ENCODE measurements at places on chromosomes 7 and 10. TPM values are rescaled to one million over a fixed set of nuclear protein-coding genes. Genes with fewer than 3 reads are reported as not detected.

The CPA5 gene
- total RNA-seq, result 0.51 TPM

The NOS3 gene
- total RNA-seq, result not detected

The EN2 gene
- 3.4 TPM for total RNA-seq

The MARCHF5 gene
- total RNA-seq, result 48.9 TPM

The RASA4 gene
- total RNA-seq, result 26.1 TPM

The CHCHD2 gene
- total RNA-seq, result 237 TPM

The GDF2 gene
- total RNA-seq, result not detected

The COL26A1 gene
- total RNA-seq, result 128 TPM

The ADRA2A gene
- total RNA-seq, result not detected

The CNTNAP2 gene
- total RNA-seq, result 1.4 TPM

The MUC12 gene
- total RNA-seq, result not detected

The CFAP46 gene
- 0.56 TPM for total RNA-seq

- DNase-seq, result no peak
- peak overlapping the region; percentile 69 for H3K27ac ChIP-seq
- no peak overlapping the region for H3K4me3 ChIP-seq
- H3K4me1 ChIP-seq, result peaks cover 69% of the 10 kb centered on the region
These were observed 23.7 kb downstream of the XPNPEP1 start for GRCh38 chr10:109899356-109900331.

DNA sequence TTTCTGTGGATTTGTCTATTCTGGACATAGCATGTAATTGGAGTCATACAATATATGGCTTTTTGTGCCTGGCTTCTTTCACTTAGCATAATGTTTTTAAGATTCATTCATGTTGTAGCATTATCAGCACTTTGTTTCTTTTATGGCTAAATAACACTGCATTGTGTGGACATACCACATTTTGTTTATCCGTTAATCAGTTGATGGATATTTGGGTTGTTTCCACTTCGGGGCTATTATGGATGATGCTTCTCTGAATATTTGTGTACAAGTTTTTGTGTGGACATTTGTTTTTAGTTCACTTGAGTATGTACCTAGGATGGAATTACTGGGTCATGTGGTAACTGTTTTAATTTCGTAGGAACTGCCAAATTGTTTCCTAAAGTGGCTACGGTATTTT is 6.4 kb downstream of the LCOR start:
- H3K4me1 ChIP-seq, result peaks cover 69% of the 10 kb centered on the region
- H3K27me3 ChIP-seq, result no peaks in the 10 kb centered on the region
- no peaks in the 10 kb centered on the region for H3K36me3 ChIP-seq
- H3K4me3 ChIP-seq, result no peak overlapping the region
- no peak overlapping the region for H3K27ac ChIP-seq
- no peak for DNase-seq

DNA sequence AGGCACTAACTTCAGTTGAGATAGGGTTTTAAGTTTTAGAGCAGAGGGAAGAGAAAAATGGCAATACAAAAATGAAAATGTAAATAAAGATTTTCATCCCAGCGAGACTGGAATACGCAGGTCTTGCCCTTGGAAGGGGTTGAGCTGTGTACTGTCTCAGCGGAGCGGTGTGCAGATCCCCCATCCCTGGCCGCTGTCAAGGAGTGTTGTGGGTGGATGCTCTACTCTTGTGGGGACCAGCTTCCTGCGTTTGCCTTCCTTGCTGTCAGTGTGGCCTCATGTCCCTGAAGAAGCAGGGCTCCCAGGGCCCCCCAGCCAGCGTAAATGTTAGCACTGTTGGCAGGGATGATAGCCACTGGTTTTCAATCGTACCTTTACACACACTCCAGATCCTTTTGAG is 249.7 kb upstream of the PITRM1 start:
- H3K27ac ChIP-seq, result no peak overlapping the region
- H3K4me3 ChIP-seq, result no peak overlapping the region
- H3K27me3 ChIP-seq, result no peaks in the 10 kb centered on the region
- H3K36me3 ChIP-seq, result no peaks in the 10 kb centered on the region
- H3K4me1 ChIP-seq, result peaks cover 41% of the 10 kb centered on the region
- DNase-seq, result peak; percentile 63

- H3K27ac ChIP-seq, result peak overlapping the region; percentile 91
- H3K4me1 ChIP-seq, result peaks cover 85% of the 10 kb centered on the region
These were observed 185.6 kb downstream of the PLXNA4 start for GRCh38 chr7:132390705-132391104.

GRCh38 chr7:82156893-82157292 is 286.7 kb downstream of the CACNA2D1 start:
- peaks cover 6% of the 10 kb centered on the region for H3K4me1 ChIP-seq
- DNase-seq, result no peak
- no peak overlapping the region for H3K27ac ChIP-seq
- no peaks in the 10 kb centered on the region for H3K27me3 ChIP-seq
- no peak overlapping the region for H3K4me3 ChIP-seq
- H3K36me3 ChIP-seq, result no peaks in the 10 kb centered on the region

- no peak for DNase-seq
- no peak overlapping the region for H3K4me3 ChIP-seq
- H3K27ac ChIP-seq, result no peak overlapping the region
These were observed 14.6 kb upstream of the FZD1 start for GRCh38 chr7:91249506-91250233.

- H3K36me3 ChIP-seq, result no peaks in the 10 kb centered on the region
- no peak overlapping the region for H3K4me3 ChIP-seq
- peak; percentile 73 for DNase-seq
- H3K27ac ChIP-seq, result no peak overlapping the region
These were observed 44.7 kb downstream of the MGMT start for GRCh38 chr10:129511758-129512157.

- H3K27ac ChIP-seq, result no peak overlapping the region
- peaks cover 23% of the 10 kb centered on the region for H3K4me1 ChIP-seq
- no peak overlapping the region for H3K4me3 ChIP-seq
These were observed 253.2 kb upstream of the FZD8 start for GRCh38 chr10:35895331-35895730.

GRCh38 chr10:27464993-27465392 is 39.1 kb upstream of the RAB18 start:
- no peak overlapping the region for H3K4me3 ChIP-seq
- H3K27ac ChIP-seq, result no peak overlapping the region
- no peaks in the 10 kb centered on the region for H3K4me1 ChIP-seq
- no peak for DNase-seq
- H3K27me3 ChIP-seq, result peaks cover 45% of the 10 kb centered on the region

GRCh38 chr7:29156907-29157452 is 10.6 kb upstream of the CPVL start:
- H3K36me3 ChIP-seq, result no peaks in the 10 kb centered on the region
- peaks cover 27% of the 10 kb centered on the region for H3K27me3 ChIP-seq
- H3K27ac ChIP-seq, result no peak overlapping the region
- DNase-seq, result no peak
- H3K4me3 ChIP-seq, result no peak overlapping the region

- no peak overlapping the region for H3K4me3 ChIP-seq
- peaks cover 77% of the 10 kb centered on the region for H3K4me1 ChIP-seq
- H3K27me3 ChIP-seq, result no peaks in the 10 kb centered on the region
- DNase-seq, result no peak
- H3K36me3 ChIP-seq, result peaks cover 2% of the 10 kb centered on the region
- peak overlapping the region; percentile 66 for H3K27ac ChIP-seq
These were observed 146.9 kb downstream of the TPST1 start for GRCh38 chr7:66352071-66352470.

- DNase-seq, result no peak
- H3K27ac ChIP-seq, result peak overlapping the region; percentile 100
- peaks cover 64% of the 10 kb centered on the region for H3K4me1 ChIP-seq
- H3K27me3 ChIP-seq, result no peaks in the 10 kb centered on the region
- H3K4me3 ChIP-seq, result no peak overlapping the region
These were observed 33.3 kb downstream of the DNAJB12 start for GRCh38 chr10:72321248-72322029.

GRCh38 chr7:119720541-119720940 is 552.4 kb upstream of the KCND2 start:
- no peaks in the 10 kb centered on the region for H3K27me3 ChIP-seq
- no peaks in the 10 kb centered on the region for H3K36me3 ChIP-seq
- no peak overlapping the region for H3K4me3 ChIP-seq
- no peak for DNase-seq
- H3K4me1 ChIP-seq, result peaks cover 41% of the 10 kb centered on the region

DNA sequence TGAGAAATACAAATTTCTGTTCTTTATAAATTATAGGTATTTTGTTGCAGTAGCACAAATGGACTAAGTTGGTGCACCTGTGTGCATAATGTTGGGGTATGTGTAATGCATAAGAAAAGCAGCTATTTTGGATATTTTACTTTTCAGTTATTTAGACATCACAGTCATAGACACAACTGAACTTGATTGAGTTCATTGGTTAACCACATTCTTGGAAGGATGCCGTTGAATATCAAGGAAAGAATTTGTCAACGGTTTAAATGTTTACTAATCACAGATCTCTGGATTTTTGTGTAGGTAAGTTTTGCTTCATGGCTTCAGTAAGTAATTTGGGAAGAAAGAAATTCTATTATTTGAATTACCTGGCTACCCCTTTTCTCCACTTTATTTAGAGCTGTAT is 4.1 kb downstream of the OTUD1 start:
- peaks cover 33% of the 10 kb centered on the region for H3K4me1 ChIP-seq
- no peak for DNase-seq
- peaks cover 15% of the 10 kb centered on the region for H3K36me3 ChIP-seq
- H3K27ac ChIP-seq, result no peak overlapping the region

DNA sequence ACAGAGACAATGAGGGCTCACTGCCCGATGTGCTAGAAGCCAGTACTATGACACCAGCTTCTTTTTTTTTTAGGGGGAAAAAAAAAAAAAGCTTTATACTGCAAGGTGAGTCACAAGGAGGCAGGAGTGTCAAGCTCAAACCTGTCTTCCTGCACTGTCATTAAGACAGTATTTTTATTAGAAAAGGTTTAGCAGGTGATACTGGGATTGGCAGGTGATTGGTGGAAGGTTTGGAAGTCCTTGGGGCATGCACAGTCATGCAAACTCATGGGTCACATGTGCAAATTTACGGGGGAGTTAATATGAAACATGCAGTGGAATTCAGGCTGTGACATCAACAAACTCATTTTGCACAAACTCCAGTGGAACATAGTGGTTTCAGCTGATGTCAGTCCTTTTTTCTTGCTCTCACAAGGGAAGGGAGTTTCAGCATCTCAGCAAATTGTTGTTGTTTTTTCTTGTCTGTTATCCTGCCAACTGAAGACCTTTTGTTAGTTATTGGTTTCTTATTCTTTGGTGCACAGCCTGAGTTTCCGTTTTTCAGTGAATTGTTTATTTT is 530.6 kb downstream of the ANKRD7 start:
- H3K27ac ChIP-seq, result no peak overlapping the region
- DNase-seq, result no peak
- H3K4me3 ChIP-seq, result no peak overlapping the region

GRCh38 chr10:86077871-86078638 is 288.5 kb downstream of the GRID1 start:
- no peaks in the 10 kb centered on the region for H3K36me3 ChIP-seq
- H3K27me3 ChIP-seq, result no peaks in the 10 kb centered on the region
- no peak overlapping the region for H3K27ac ChIP-seq
- no peak overlapping the region for H3K4me3 ChIP-seq
- DNase-seq, result peak; percentile 73

DNA sequence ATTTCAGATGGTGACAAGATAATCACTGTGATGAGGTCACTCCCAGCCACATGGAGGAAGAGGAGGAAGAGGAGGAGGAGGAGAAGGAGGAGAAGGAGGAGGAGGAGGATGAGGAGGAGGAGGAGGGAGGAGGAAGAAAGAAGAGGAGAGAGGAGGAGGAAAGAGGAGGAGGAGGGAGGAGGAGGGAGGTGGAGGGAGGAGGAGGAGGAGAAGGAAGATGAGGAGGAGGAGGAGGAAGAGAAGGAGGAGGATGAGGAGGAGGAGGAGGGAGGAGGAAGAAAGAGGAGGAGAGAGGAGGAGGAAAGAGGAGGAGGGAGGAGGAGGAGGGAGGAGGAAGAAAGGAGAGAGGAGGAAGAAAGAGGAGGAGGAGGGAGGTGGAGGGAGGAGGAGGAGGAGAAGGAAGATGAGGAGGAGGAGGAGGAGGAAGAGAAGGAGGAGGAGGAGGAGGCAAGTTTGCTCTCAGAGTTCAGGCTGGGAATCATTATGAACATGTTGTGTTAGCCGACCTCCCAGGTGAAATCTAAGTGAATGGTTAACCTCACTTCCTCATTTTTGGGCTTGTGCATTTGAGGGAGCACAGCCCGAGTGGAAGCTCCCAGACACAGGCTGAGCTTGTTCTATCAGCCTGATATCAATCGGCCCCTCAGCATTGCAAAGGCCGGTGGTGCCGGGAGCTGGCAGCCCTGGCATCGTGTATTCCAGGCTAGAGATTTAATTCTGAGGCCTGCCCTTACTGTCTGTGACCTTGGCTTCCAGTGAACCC is 236.2 kb upstream of the PITRM1 start:
- no peaks in the 10 kb centered on the region for H3K4me1 ChIP-seq
- no peak for DNase-seq
- no peak overlapping the region for H3K27ac ChIP-seq
- no peaks in the 10 kb centered on the region for H3K36me3 ChIP-seq
